Neural progenitor cell (in vitro differentiated cells): ENCODE measurements at places on chromosomes 11 and 22. TPM values are rescaled to one million over a fixed set of nuclear protein-coding genes. Genes with fewer than 3 reads are reported as not detected.
A peak's percentile ranks its signal among the peaks of the same experiment; 100 is the strongest.

DRD4 gene
- total RNA-seq = 0.97 and 6.6 TPM in 2 replicates

GRCh38 chr11:47340980-47341775 is 11.3 kb downstream of the MYBPC3 start:
- H3K4me3 ChIP-seq = no peak overlapping the region
- H3K4me1 ChIP-seq = peaks cover 10% of the 10 kb centered on the region
- no peak for DNase-seq
- H3K36me3 ChIP-seq = no peaks in the 10 kb centered on the region

- H3K27me3 ChIP-seq = no peaks in the 10 kb centered on the region
- H3K36me3 ChIP-seq = no peaks in the 10 kb centered on the region
Measured at GRCh38 chr11:116648247-116649174, 124.3 kb downstream of the BUD13 start.

CCND1 gene
- 85.0 and 94.0 TPM in 2 replicates for total RNA-seq

BCO2 gene
- total RNA-seq = 0.87 TPM in 1 of 2 replicates, not detected in the other

DNA sequence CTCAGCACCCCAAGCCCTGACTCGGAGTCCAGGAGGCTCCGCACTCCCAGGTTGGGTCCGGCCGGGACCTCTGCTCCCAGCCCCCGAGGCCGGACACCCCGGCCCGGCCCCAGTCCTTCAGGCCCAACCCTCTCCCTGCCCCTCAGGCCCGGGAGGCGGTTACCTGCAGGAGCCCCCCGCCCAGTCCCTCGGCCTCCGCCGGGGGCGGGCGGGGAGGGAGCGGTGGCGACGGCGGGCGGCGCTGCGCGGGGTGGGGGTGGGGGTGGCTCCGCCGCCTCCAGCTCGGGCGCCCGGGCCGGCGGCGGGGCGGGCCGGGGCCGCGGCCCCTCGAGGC is 310 bp downstream of the TCF20 start:
- H3K36me3 ChIP-seq = no peaks in the 10 kb centered on the region
- peak overlapping the region; percentile 88 for H3K4me3 ChIP-seq
- no peaks in the 10 kb centered on the region for H3K27me3 ChIP-seq
- peaks cover 38% of the 10 kb centered on the region for H3K4me1 ChIP-seq
- peak overlapping the region; percentile 14 for H3K27ac ChIP-seq

TUBA8 gene
- 0.09 and 0.39 TPM in 2 replicates for total RNA-seq

OR10D3 gene
- not detected in 2 replicates for total RNA-seq

DNA sequence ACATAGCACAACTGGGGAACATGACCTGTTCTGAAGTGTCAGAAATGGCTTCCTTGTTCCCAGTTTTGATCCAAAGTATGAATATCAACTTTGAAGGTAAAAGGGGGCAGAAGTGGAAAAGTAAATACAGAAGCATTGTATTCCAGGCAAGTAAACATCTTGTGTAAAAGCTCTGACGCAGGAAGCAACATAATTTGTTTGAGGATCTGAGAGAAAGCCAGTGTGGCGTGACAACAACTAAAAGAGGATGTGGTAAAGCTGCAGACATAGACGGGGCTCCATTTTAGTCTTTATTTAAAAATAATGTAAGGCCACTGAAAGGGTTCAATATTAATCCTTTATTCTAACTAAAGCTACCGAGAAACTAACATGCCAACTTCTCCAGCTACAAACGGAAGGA is 310.2 kb downstream of the DLG2 start:
- no peak overlapping the region for H3K4me3 ChIP-seq
- H3K27me3 ChIP-seq = no peaks in the 10 kb centered on the region
- no peaks in the 10 kb centered on the region for H3K36me3 ChIP-seq

DNA sequence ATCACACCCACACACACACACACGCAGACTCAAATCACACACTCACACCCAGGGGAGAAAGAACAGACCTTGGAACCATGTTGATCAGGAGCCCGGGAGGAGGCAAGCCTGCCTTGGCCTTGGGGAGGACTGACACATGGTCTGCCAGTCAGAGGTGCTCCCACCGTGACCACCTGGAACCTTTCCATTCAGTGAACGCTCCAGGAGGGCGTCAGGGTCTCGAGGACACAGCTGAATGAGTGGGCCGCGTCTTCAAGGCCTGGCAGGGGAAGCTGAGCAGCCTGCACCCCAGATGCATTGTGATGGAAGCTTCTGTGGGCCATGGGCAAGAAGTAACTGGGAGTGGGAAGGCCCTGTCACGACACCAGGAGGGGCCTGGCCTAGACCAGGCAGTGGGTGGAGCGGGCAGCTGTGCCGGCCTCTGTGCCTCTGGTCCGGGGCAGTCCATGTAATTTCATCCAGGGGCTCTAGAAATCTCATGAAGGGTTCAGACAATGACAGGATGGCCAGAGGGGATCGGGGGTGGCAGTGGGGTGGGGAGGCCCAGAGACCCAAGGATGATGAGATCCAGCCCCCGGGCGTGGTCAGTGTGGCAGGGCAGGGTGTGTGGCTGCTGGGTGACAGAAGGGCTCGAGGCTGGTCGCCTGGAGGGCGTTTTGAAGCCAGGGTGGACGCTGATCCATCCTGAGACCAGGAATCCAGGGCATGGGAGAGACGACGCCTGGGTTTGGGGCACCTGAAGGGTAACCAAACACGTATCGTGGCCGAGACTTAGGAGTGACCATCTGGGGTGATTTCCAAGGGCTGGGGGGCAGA is 53.7 kb downstream of the IGF2 start:
- H3K27ac ChIP-seq = no peak overlapping the region
- H3K27me3 ChIP-seq = no peaks in the 10 kb centered on the region
- H3K4me1 ChIP-seq = no peaks in the 10 kb centered on the region
- no peak overlapping the region for H3K4me3 ChIP-seq
- DNase-seq = no peak

DNA sequence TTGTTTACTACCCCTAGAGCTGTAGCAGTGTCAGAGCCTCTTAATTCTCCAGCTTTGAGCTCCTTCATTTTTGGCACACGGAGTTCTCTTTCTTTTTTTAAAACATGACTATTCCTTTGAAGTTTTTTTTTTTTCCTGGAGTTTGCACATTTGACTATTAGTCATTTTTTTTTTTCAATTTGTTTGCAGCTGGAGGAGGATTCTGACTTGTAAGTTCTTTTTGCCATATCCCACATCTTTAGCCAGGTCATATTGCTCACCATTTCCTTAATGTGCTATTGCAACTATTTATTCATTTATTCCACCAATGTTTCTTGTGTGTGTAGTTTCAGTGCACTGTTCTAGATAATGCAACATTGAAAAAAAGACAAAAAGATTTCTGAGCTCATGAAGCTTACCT is 166.3 kb upstream of the ARHGAP20 start:
- no peak overlapping the region for H3K27ac ChIP-seq
- no peak for DNase-seq
- no peaks in the 10 kb centered on the region for H3K4me1 ChIP-seq
- H3K4me3 ChIP-seq = no peak overlapping the region
- H3K36me3 ChIP-seq = no peaks in the 10 kb centered on the region

DNA sequence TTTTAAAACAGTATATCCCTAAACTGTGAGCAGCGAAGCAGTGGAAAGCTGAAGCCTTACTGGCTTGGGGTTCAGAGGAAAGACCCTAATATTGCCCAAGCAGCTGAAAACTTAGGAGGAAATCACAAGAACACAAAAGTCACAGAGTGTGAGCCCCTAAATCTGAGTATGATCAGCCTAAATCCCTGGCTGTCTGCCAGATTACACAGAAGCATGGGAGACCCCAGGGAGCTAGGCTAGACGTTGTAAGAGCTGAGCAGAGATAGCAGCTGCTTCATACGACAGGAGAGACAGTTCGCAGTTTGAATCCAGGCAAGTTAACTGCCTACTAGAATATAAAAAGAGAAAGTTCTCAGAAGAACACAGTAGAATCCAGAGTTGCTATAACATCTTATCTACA is 81.2 kb downstream of the PACS1 start:
- no peak overlapping the region for H3K27ac ChIP-seq
- DNase-seq = no peak
- peaks cover 12% of the 10 kb centered on the region for H3K4me1 ChIP-seq
- H3K27me3 ChIP-seq = no peaks in the 10 kb centered on the region
- no peak overlapping the region for H3K4me3 ChIP-seq

DNA sequence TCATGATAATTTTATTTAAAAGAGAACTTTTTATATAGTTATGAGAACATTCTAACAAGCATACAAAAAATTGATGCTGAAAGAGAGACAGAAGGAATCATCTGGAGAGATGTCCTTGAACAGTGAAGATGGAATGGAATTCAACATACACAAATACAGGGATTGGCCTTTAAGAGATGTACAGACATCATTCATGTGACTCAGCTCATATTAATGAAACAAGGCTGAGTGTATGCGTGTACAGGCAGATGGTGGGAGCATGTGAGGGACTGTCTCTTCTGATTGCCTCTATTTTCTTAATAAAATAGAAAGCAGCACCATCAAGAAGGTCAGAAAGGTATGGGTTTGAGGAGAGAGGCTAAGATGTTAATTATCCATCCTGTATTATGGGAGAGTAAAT is 793.3 kb downstream of the CNTN5 start:
- no peak for DNase-seq
- H3K27ac ChIP-seq = no peak overlapping the region
- no peaks in the 10 kb centered on the region for H3K27me3 ChIP-seq

MYO7A gene
- total RNA-seq = 0.97 and 2.7 TPM in 2 replicates

- DNase-seq = no peak
- H3K4me1 ChIP-seq = peaks cover 9% of the 10 kb centered on the region
- no peaks in the 10 kb centered on the region for H3K36me3 ChIP-seq
- no peak overlapping the region for H3K27ac ChIP-seq
Measured at GRCh38 chr22:37609240-37610152, 862 bp downstream of the GGA1 start.

DNA sequence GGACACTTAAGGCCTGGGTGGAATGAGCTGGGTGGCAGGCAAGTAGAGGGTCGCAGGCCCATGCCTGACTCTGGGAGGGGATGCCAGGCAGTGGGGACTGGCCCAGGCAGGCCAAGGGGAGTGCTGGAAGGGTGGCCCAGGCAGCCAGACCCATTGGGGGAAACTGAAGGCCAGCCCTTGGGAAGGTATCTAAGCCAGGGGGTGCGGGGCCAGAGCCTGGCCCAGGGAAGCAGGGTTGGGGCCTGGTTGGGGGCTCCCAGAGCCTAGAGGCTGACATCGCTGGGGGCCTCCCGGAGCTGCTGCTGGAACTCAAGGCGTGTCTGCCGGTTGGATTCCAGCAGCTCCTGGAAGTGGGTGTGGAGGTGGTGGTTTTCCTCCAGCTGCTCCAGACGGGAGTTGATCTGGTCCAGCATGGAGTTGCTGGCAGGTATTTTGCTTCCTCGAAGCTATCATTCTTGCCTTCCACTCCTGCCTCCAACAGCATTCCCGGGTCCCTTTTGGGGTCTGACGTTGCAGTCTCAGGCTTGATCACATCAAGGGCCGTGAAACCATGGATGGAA is 35.3 kb upstream of the XBP1 start:
- H3K4me3 ChIP-seq = no peak overlapping the region
- no peaks in the 10 kb centered on the region for H3K36me3 ChIP-seq
- no peak for DNase-seq
- no peaks in the 10 kb centered on the region for H3K27me3 ChIP-seq
- no peaks in the 10 kb centered on the region for H3K4me1 ChIP-seq

DENND6B gene
- 1.0 and 7.8 TPM in 2 replicates for total RNA-seq

DNA sequence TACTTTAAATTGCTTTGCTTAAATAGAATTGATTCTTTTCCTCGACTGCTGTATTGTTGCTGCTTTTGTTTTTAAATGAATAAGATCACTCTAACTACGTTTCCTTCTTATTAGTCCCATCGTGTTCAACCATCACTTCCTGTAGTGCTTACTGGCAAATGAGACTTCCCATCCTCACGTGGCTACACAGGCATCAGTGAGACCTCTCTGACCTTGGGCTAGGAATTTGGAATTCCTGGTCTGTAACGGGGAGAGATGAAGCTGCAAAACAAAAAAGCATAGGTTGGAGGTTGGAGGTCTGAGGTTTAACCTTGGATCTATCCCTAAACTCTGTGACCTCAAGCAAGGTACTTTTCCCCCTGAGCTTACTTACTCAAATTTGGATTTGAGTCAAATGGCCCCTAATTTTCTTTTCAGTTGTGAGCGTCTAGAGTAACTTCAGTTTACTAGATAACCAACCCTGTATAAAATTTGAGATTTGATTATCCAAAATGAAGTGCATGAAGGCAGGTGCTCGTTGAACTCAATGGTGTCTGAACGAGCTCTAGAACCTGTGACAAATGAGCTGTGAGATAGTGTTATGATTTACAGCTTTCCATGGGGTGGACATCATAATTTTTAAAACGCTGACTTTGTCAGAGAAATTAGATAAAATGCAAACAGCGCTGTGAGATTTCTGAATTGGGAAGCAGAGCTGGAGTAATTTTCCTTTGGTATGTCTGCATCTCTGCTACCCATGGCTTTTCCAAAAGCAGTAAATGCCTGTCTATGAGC is 151.2 kb downstream of the DBX1 start:
- H3K36me3 ChIP-seq = no peaks in the 10 kb centered on the region
- no peak overlapping the region for H3K4me3 ChIP-seq
- peaks cover 15% of the 10 kb centered on the region for H3K4me1 ChIP-seq
- no peaks in the 10 kb centered on the region for H3K27me3 ChIP-seq
- no peak for DNase-seq

GRCh38 chr11:30594646-30595411 is 8.7 kb upstream of the MPPED2 start:
- H3K36me3 ChIP-seq = no peaks in the 10 kb centered on the region
- H3K4me1 ChIP-seq = peaks cover 11% of the 10 kb centered on the region
- no peak for DNase-seq
- peaks cover 3% of the 10 kb centered on the region for H3K27me3 ChIP-seq
- no peak overlapping the region for H3K27ac ChIP-seq

- no peak overlapping the region for H3K27ac ChIP-seq
- peak; percentile 88 for DNase-seq
- H3K4me1 ChIP-seq = peaks cover 38% of the 10 kb centered on the region
Measured at GRCh38 chr11:57322256-57323166, 2.2 kb downstream of the TNKS1BP1 start.

GRCh38 chr11:100905684-100906083 is 218.6 kb downstream of the ARHGAP42 start:
- no peak overlapping the region for H3K27ac ChIP-seq
- no peaks in the 10 kb centered on the region for H3K27me3 ChIP-seq
- H3K36me3 ChIP-seq = no peaks in the 10 kb centered on the region
- no peak for DNase-seq
- no peak overlapping the region for H3K4me3 ChIP-seq

OR51B2 gene
- 0.40 TPM in 1 of 2 replicates, not detected in the other for total RNA-seq

DSCAML1 gene
- 0.06 TPM in 2 replicates for total RNA-seq

SLC43A1 gene
- total RNA-seq = 0.99 and 1.5 TPM in 2 replicates

DNA sequence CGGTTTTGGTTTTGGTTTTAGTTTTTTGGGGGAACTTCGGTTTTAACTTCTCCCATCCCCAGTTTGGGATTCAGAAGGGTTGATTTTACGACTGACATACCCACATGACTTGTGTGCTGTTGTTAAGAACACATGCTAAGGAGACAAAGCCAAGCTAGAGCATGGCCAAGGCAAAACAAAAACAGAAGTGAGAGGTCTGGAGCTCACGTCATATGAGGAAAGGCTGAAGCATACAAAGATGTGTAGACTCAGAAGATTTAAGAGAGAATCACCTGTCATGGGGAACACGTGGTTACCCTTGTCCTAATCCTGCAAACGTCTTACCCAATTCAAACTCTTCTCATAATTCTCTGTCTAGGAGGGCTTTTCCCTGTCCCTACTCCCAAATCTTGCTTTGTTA is 465.0 kb downstream of the FAM181B start:
- H3K4me3 ChIP-seq = no peak overlapping the region
- H3K36me3 ChIP-seq = no peaks in the 10 kb centered on the region
- no peak overlapping the region for H3K27ac ChIP-seq
- H3K27me3 ChIP-seq = no peaks in the 10 kb centered on the region
- no peak for DNase-seq
